Fibroblast of skin of right quadriceps (primary cell): ENCODE measurements at places on chromosomes 16 and 17.

DNA sequence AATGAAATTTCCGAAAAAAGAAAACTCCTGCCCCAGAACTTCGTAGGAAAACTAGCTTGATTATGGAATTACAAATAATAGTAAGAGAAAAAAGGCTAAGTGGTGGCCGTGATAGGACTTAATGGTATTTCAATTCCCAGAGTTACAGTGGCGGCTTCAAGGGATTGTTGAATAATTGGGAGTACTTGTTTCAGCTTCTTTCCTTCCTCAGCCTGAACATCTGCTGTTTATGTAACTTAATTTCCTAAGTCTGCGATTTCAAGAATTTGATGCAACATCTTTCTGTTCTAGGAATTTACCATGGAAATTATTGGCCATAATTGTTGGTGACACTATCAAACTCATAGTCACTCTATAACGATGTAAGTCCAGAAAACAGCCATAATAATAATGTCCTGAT, 684 bp upstream of the APPBP2 start:
- DNase-seq = peak; percentile 19

- DNase-seq = no peak
These were observed at the start of gene MARVELD3 for GRCh38 chr16:71626018-71626857. Gene MARVELD3, plus strand, starts transcription at chr16:71626184. Its CDS starts 46 bp downstream, at chr16:71626230.

GRCh38 chr16:87584271-87584670, 18.0 kb upstream of the JPH3 start:
- DNase-seq = peak; percentile 24

DNA sequence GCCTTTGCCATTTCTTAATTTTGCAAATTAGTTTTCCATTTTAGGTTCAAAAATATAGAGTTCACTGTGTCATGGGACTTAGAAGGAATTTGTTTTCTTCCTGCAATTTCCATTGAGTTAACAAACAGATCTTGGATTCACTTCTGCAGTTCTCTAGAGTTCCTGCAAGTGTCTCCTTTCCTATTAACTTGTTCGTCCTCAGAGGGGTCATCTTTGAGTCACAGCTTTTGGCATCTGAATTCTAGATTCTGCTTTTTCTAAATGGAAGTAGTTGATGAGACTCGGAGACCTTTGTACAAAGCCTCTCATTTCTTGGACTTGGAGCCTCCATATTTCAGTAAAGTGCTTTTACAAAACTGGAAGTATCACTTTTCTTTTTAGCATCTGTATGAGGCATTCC, 323.3 kb downstream of the BCAS3 start:
- DNase-seq = peak; percentile 46

DNA sequence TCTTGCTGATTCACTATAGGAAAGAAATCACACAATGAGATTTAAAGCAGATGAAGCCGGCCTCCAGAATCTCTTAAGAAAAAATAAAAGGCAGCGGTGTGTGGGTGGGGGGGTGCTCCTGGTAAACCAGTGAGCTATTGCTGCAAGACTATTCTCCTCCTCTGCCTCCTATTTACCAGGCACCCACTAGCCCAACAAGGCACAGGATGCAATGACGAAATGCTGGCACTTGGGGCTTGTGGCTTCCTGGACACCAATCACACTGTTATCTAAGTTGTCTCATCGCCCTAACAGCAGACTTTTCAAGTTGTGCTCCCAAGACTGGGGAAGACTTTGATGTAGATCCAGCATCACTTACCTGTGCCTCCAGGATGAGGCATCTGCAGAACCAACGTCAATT, 50.2 kb upstream of the NDRG4 start:
- no peak for DNase-seq
